ENCODE measurements at places on chromosomes 16 and 17. TPM values are rescaled to one million over a fixed set of nuclear protein-coding genes. Genes with fewer than 3 reads are reported as not detected.

Gene IL32
- total RNA-seq, result 33.9 TPM

Gene KCNAB3
- 8.0 TPM for total RNA-seq

Gene GCGR
- total RNA-seq, result 0.27 TPM

Gene MYH4
- total RNA-seq, result 18.1 TPM

Gene RND2
- total RNA-seq, result 8.2 TPM

Gene NLRC3
- 0.71 TPM for total RNA-seq

Gene LAT
- 2.9 TPM for total RNA-seq
